ENCODE measurements at places on chromosomes 16 and 17. TPM values are rescaled to one million over a fixed set of nuclear protein-coding genes. Genes with fewer than 3 reads are reported as not detected.

- no peak overlapping the region for H3K4me3 ChIP-seq
- H3K4me1 ChIP-seq: peaks cover 43% of the 10 kb centered on the region
- DNase-seq: no peak
- peaks cover 9% of the 10 kb centered on the region for H3K36me3 ChIP-seq
- no peaks in the 10 kb centered on the region for H3K27me3 ChIP-seq
These were observed 7.7 kb downstream of the CBX4 start for GRCh38 chr17:79831265-79832217.

The ITGAL gene
- 1.4 TPM for total RNA-seq

The GNG13 gene
- not detected for total RNA-seq

DNA sequence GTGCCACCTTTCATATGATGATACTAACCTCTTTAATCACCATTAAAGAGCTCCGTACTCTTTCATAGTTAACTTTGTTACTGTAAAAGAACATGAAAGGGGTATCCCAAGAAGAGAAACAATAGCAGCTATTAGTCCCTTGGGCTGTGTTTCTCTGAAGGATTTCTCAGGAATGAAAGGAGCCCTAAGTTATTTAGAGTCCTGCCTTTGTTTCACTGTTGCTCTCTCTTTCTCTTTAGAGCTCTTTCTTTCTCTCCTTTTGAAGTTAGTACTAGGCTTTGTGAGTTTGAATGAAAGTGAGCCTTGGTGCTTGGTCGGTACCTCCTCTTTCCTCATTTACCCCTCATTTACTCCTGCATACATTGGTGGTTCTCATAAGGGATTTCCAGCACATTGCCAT is 20.5 kb upstream of the RASL10B start:
- H3K4me3 ChIP-seq: no peak overlapping the region
- no peaks in the 10 kb centered on the region for H3K4me1 ChIP-seq
- no peak for DNase-seq
- peaks cover 30% of the 10 kb centered on the region for H3K36me3 ChIP-seq

The GNGT2 gene
- not detected for total RNA-seq

DNA sequence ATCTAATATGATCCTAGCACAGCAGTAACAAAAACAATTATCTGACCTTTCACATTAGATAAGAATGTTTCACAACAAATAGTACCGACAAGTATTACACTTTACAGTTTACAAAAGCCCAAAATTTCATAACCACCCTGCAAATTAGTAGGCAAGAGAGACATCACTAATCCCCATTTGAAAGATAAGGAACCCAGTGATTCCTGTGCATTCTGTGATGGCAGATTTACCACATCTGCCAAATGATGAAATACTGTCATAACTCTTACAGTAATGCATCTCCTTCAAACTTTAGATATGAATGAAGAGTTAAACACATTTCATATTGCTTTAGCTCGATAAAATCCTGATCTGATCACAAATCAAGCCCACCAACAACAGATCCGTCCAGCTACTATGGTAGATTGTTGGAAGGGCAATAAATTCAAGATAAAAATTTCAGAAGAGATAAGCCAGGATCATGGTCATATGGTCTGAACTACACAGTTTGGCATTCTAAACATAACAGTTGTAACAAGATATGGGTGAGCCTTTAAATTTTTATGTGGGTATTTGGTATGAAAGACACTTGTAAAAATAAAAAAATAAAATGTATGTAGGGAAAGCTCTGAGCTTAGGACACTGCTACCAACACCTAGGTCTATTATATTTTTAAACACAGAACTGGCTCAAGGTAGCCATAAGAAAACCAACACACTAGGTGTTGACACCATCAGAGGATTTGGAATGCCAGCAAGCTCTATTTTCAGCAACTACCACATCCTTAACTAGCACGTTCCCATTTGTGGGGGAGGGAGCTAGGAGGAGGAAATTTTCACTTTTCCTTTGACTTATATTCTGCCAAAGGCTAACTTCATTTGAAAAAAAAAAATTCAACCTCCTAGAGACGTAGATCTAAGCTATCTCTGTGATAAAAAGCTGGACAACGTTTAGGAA is 9.3 kb downstream of the YWHAE start:
- peaks cover 9% of the 10 kb centered on the region for H3K36me3 ChIP-seq
- no peak overlapping the region for H3K27ac ChIP-seq
- peaks cover 82% of the 10 kb centered on the region for H3K4me1 ChIP-seq

The AANAT gene
- total RNA-seq: not detected

DNA sequence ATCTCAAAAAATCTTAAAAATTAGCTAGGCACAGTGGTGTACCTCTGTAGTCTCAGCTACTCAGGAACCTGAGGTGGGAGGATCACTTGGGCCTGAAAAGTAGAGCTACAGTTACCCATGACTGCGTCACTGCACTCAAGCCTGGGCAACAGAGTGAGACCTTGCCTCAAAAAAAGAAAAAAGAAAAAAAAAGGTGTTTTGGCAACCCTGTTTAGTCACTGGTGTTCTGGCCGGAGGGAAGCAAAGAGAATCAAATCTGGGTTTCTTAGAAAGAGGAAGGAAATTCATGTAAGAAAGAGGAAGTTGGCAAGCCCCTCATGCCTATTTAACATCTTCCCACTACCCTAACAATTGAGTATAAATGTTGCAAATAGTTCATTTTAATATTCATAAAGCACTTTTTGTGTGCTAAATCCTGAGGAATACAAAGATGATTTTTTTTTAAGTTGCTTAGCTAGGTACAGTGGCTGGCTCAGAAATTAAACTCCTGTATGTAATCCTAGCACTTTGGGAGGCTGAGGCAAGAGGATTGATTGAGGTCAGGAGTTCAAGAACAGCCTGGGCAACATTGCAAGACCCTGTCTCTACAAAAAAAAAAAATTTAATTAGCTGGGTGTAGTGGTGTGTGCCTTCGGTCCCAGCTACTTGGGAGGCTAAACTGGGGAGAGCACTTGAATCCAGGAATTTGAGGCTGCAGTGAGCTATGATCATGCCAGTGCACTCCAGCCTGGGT is 6.5 kb upstream of the USP32 start:
- DNase-seq: no peak
- H3K36me3 ChIP-seq: no peaks in the 10 kb centered on the region
- no peak overlapping the region for H3K27ac ChIP-seq
- H3K27me3 ChIP-seq: no peaks in the 10 kb centered on the region
- peaks cover 10% of the 10 kb centered on the region for H3K4me1 ChIP-seq

GRCh38 chr17:39001703-39002637 is 34.8 kb upstream of the FBXO47 start:
- no peak overlapping the region for H3K4me3 ChIP-seq
- no peak overlapping the region for H3K27ac ChIP-seq
- H3K27me3 ChIP-seq: no peaks in the 10 kb centered on the region
- peaks cover 18% of the 10 kb centered on the region for H3K4me1 ChIP-seq
- no peaks in the 10 kb centered on the region for H3K36me3 ChIP-seq
- no peak for DNase-seq

DNA sequence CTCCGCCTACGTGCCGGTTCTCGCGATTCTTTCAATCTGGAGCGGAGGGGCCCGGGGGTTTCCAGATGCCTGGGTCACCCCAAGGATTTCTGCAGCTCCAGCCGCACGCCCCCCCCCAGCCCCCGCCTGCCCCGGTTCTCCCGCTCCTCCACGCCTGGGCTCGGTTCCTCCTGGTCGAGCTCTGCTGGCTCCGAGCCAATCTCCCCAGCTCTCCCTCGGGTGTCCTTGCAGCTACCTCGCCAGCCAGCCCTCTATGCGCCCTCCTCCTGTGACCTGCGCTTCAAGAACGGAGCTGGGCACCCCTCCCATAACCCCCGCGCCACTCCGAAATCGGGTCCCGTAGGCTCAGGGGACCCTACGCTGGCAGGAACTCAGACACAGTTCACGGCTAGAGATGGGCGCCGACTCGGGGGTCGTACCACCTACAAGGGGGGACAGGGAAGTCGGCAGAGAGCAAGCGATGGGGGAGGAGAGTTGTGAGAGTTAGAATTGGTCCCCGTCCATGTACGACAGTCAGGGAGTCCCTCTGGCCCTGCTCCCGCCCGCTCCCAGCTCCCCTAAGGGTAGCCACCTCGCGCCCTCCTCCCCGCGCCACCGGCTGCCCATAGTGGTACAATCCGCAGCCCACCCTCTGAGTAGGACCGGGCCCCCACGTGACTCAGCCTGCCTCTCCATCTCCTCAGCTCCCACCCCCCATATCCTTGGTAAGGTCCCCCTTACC is 961 bp downstream of the FGF11 start:
- no peak overlapping the region for H3K27ac ChIP-seq
- H3K36me3 ChIP-seq: no peaks in the 10 kb centered on the region
- H3K27me3 ChIP-seq: no peaks in the 10 kb centered on the region
- H3K4me3 ChIP-seq: no peak overlapping the region

- H3K27me3 ChIP-seq: no peaks in the 10 kb centered on the region
- no peaks in the 10 kb centered on the region for H3K4me1 ChIP-seq
- H3K4me3 ChIP-seq: no peak overlapping the region
- no peak for DNase-seq
- no peak overlapping the region for H3K27ac ChIP-seq
- 0 out of 2 replicates have a peak, but pooled peaks cover 5% of the 10 kb centered on the region for H3K36me3 ChIP-seq
These were observed 73.3 kb downstream of the N4BP1 start for GRCh38 chr16:48536614-48537200.

DNA sequence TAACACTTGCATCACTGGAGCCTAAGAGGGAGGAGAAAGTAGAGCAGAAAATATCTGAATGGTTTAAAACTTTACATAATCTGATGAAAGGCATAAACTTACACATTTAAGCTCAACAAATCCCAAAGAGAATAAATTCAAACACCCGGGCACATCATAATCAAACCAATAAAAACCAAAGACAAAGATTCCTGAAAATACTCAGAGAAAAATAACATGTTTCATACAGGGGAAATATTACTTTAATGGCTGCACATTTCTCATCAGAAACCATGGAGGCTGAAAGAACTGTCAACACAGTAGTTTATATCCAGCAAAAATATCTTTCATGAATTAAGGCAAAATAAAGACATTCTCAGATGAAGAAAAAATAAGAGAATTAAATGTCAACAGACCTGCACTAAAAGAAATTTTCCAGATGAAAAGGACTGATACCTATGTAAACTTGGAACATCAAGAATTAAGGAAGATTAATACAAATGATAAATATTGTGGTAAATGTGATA is 34.2 kb downstream of the C16orf87 start:
- no peak overlapping the region for H3K4me3 ChIP-seq
- H3K4me1 ChIP-seq: no peaks in the 10 kb centered on the region
- H3K27ac ChIP-seq: no peak overlapping the region
- H3K27me3 ChIP-seq: no peaks in the 10 kb centered on the region

DNA sequence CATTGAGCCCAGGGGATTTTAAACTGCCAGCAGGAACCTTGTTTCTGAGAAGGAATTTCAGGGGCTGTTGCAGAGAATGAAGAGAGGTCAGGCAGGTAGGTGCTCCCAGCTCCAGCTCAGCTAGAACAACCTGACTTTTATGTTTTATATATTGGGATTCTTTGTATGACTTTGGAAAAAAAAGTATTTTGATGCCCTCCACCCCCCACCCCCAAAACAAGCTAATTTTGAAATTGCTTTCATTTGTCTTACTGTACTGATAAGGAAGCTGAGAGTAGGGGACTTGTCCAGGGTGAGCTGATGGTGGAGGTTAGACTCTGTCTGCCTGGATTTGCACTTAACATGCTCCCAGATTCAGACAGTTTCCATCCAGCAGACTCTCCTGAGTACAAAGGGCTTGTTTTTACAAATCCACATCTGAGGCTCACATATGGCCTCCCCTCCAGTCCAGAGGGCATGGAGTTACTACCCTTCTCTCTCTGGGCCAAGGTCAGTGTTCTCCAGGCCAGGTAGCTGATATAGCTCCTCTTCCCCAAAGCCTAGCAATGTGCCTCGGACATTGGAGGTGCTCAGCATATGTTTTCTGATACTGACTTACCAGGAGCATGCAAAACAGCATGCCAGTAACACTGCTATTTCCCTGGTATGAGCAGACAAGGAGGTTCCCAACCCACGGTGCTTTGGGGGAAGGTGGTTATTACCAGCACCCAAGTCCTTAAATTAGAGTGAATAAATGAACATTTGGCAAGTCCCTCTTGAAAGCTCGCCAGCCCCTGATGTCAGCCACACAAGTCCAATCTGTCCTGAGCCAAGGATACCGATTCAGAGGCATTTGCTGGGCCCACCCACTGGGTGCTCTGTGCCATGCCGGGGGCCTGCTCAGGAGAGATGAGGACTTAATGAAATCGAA is 11.3 kb downstream of the STX1B start:
- peaks cover 44% of the 10 kb centered on the region for H3K4me1 ChIP-seq
- no peaks in the 10 kb centered on the region for H3K36me3 ChIP-seq
- no peak for DNase-seq
- no peaks in the 10 kb centered on the region for H3K27me3 ChIP-seq
- H3K27ac ChIP-seq: no peak overlapping the region

The KCTD2 gene
- total RNA-seq: 23.3 TPM

- H3K27ac ChIP-seq: peak overlapping the region; percentile 47
- no peak for DNase-seq
- H3K4me3 ChIP-seq: peak overlapping the region; percentile 80
- H3K4me1 ChIP-seq: peaks cover 30% of the 10 kb centered on the region
- H3K36me3 ChIP-seq: peaks cover 11% of the 10 kb centered on the region
- H3K27me3 ChIP-seq: no peaks in the 10 kb centered on the region
These were observed 1.5 kb downstream of the MXRA7 start for GRCh38 chr17:76709077-76709950.

DNA sequence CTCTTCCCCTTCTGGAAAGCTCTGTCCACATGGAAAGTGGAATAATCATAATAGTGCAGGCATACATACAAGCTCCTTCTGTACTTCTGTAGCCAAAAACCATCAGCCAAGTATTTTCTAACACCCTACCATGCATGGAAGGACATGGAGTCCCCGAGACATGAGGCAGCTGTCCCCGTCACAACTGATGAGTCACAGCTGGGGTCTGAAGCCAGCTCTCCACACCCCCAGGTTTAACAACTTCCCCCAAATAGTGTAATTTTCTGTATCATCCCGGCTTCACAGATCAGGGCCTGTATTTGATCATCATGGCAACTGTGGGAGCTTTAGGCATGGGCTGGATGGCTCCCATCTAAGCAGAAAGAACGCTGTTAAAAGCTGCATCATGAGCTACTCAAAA is 16.6 kb downstream of the C16orf96 start:
- no peaks in the 10 kb centered on the region for H3K27me3 ChIP-seq
- no peak overlapping the region for H3K27ac ChIP-seq
- H3K36me3 ChIP-seq: no peaks in the 10 kb centered on the region
- no peak overlapping the region for H3K4me3 ChIP-seq

DNA sequence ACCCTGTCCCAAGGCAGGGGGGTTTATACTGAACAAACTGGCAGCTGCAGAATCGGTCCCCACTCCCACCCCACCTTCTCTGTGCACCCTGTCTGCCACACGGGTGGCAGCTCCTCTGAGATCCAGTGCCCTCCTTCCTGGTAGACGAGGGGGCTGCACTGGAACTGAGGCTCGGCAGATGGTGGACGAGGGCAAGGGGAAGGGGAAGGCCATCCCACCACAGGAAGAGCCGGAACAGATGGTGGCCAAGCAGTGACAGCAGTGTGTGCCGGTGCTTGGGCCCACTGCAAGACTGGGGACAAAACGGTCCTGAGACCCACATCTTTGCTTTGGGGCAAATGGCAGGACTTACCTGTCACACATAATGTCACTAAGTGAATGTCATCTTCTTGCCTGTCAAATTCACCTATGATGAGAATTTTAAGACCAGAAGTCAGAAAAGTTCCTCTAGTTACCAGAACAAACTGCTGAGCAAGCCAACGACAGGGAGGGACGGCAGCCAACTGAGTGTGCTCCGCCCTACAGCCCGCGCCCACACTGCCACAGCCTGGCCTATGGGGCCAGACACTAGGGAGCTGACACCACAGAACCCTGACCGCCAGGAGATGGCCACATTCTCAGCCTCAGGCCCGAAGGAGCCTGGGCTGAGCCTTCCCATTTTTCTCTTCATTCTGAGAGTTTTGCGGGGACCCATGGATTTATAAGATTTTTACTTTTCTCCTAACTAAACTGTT is 14.4 kb downstream of the NTAN1 start:
- DNase-seq: no peak
- no peak overlapping the region for H3K27ac ChIP-seq
- peaks cover 15% of the 10 kb centered on the region for H3K36me3 ChIP-seq
- H3K4me1 ChIP-seq: peaks cover 13% of the 10 kb centered on the region
- no peaks in the 10 kb centered on the region for H3K27me3 ChIP-seq
